Lung microvascular endothelial cell (primary cell): ENCODE measurements at places on chromosomes 7 and 10.

GRCh38 chr7:128017460-128017859 lies 13.8 kb downstream of the LRRC4 start:
- peak; percentile 13 for DNase-seq

DNA sequence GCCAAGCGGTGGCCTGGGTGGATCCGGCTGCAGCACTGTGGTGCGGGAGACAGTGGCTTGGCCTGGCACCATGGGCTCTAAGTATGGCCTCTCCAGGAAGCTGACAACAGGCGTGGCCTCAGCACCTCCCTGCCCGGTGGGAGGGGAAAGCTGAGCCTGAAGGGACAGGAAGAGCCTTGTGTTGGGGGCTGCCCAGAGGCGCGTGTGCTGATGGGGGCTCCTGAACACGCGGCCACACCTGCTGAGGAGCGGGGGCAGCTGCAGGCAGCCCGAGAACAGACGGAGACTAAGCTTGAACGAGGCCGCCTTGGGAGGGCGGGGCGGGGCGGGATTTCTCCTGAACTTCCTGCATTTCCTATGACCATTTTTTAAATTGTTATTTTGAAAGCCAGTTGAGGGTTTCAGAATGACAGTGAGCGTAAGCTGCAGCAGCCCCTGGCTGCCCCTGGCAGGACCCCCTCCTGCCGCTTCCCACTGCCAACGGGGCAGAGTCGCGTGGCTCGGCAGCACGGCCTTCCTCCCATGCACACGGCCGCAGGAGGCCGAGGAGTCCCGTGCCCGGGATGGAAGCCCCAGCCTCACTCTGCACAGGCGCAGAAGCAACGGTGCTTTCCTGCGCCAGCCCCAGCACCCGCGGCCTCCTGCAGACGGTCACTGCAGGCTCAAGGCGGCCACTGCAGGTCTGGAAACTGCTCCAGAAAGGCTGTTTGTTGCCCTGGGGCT lies 43.2 kb downstream of the DPYSL4 start:
- peak; percentile 39 for DNase-seq

DNA sequence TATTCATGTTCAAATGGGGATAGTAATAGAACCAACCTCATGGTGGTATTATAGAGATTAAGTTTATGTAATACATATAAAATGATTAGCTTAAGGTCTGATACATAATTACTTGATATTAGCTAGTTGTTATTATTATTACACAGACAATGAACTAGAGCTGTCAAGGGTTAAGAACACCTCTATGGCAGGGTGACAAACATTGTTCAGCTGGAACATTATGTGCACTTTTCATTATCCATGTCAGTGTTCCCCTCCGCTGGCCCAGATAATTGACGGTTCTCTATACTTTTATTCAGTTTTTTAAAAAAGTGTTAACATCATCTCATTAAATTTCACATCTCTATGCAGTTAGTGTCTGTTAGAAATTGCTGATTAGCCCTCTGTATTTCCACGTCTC lies 142.1 kb downstream of the CDK14 start:
- DNase-seq: no peak

GRCh38 chr10:3094609-3095036 lies 27.3 kb downstream of the PFKP start:
- DNase-seq: peak; percentile 30

- DNase-seq: peak; percentile 95
These were observed 10.6 kb downstream of the ZYX start for GRCh38 chr7:143391462-143392404.

DNA sequence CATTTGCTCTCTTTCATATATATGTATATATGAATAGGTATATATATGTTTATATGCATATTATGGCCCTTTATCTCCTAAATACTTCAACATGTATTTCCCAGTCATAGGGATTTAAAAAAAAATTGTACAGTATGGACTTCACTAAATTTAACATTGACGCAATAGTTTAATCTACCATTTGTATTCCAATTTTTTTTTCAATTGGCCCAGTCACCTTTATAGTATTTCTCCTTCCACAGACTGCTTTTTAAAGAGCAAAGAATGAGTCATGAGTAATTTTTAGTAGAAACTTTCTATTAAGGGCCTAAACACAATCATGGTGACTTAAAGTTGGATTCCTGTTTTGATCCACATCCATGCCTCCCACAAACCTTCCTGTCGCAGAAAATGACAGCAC lies 20.5 kb downstream of the CCSER2 start:
- DNase-seq: peak; percentile 12

DNA sequence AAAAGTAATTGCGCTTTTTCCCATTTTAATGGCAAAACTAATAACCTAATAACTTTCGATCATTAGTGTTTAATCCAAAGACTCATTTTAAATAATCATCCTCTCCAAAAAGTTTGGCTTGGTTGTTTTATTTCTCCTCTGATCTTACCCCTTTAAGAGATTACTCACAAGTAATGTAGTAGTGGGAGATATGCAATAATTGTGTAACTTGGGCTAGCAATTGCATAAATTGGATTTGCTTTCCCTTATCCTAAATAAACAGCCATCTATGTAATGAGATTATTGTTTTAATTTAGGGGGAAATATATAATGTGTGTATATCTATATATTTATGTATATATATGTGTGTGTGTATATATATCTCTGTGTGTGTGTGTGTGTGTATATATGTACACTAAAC lies 82.5 kb downstream of the RNLS start:
- no peak for DNase-seq

DNA sequence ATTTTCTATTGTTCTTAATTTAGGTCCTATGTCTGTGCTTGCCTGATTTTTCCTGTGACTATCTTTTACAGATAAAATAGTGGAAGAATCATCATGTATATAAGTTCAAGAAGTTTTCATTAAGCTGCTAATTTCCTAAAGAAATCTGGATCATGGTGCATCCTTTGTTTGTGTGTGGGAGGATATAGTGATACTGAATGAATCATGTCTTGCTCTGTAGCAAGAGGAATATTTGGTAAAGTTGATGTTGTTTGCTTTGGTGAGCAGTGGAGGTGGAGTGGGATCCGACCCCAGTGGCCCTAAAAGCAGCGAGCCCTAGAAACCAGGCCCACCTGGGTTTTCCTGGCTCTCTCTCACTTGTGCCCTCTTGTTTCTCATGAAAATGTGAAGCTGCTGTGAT lies 83.7 kb downstream of the CCNY start:
- DNase-seq: no peak

DNA sequence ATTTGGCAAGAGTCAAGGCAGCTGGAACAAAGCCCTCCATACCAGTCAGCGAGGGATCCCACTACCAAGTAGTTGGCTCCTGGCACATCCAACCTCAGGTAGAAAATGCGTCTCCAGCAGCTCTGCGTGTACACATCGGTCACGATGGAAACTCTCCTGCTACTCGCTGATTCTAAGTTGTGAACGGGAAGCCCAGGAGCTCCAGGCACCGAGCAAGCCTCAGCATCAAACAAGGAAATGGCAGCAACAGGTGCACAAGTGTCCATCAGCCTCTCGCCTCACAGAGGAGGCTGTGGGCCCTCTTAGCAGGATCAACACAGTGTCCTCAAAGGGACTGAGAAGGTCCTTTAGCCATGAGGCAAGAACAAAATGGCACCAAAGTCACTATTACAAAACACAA lies 127.0 kb downstream of the TCERG1L start:
- DNase-seq: no peak
